Activated CD4-positive, alpha-beta T cell treated with anti-CD3 and anti-CD28 coated beads for 36 hours (primary cell): ENCODE measurements at places on chromosomes 4 and X. TPM values are rescaled to one million over a fixed set of nuclear protein-coding genes. Genes with fewer than 3 reads are reported as not detected.

The FGF16 gene
- not detected for total RNA-seq

The TCP11X2 gene
- not detected for total RNA-seq

DNA sequence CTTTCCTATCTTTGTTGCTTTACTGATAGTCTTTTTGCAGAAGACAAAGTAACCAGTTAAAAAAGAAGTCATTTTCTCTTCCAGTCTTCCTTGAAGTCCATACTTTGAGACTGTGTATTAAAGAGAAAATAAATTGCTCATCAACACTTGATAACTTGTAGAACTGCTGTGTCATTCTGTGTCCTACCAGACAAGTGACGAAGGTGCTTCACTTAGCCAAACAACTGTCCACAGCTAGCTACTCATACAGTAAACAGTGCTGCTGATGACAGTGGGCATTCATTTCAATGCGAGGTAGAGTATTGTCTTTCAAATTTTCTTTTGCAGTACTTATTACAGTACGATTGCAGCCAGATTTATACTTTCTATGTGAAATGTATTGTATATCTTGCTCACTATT lies 11.5 kb downstream of the COL25A1 start:
- no peak for DNase-seq

DNA sequence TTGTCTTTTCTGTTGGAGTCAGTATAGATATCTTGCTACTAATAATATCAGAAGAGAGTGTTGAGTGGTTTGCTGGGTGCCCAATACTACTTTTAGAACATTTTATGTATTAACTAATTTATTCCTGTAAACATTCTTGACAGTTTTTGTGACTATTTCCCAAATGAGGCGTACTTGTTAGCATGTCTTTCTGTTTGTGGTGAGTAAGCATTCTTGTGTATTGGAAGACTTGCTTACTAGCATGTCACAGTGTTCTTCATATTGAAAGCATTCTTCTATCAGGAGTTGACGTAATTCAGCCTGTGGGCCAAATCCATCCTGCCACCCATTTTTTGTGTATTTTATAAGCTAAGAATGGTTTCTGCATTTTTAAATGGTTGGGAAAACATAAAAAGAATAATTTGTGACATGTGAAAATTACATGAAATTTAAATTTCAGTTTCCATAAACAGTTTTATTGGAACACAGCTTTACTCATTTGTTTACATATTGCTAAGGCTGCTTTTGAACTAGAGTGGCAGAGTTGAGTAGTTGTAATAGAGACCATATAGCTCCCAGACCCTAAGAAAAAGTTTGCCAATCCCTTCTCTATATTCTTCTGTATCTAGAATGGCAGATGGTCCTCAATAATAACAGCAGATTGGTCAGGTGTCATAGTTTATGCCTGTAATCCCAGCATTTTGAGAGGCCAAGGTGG lies 20.4 kb downstream of the REPS2 start:
- DNase-seq = no peak
